Right atrium auricular region (tissue), 2 donors: ENCODE measurements at places on chromosomes 5 and 9.

DNA sequence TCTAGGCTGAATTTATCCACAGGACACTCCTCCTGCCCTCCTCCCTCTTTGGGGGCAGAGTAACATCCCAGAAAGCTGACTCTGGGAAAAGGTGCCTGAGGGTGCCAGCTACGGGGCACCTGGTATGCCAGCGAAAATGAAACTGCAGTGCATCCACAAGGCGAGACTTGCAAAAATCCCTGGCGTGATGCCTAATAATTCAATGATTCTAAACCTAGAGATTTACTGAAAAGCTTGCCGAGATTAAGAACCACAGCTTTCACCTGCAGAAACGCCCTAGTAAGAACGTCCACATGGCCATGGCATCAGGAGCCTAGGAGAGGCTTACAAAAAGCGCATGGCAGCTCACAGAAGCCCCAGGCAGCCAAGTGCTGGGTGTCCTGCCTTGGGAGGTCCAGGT, 20.9 kb downstream of the CCNJL start:
- DNase-seq = no peak
- H3K4me1 ChIP-seq = no peaks in the 10 kb centered on the region
- H3K4me3 ChIP-seq = no peak overlapping the region
- no peak overlapping the region for H3K27ac ChIP-seq
- H3K36me3 ChIP-seq = no peaks in the 10 kb centered on the region
- H3K27me3 ChIP-seq = no peaks in the 10 kb centered on the region

DNA sequence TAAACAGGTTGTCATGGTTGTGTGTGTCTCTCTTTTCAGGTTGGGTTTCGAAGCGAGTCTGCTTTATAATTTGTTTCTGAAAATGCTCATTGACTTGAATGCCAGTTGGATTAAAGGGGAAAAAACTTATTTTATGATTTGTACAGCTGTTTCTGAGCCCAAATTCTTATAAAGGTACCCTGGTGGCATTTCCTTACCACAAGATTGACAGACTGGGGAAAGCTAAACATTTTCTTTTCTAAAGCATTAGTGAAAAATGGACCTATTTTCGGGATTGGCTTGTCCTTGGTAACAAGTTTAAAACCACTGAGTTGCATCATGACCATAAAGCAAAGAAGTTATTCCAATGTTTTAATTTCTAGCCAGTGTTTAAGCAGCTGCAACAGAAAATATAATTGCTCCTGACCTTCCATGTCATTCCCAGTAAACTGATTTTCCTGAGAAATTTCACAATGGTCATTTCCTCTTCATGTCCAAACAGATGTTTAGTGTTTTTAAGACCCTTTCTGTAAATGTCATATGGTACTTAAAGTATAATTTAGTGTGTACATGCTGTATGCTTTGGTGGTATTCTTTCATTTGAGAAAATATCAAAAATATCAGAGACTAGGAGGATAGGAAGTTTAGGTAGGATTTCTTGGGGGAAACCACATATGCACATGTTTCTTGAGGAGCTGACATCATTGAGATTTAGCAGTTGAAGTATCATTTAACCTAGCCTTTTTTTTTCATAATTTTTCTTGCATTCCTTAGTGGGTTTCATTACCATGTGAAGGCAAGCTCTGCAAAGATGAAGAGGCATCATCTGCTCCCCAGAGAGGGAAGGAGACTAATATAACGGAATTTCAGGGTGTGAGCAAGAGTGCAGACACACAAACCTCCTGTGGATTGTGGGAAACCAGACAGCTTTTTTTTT, 667.1 kb upstream of the RGMB start:
- DNase-seq = no peak
- no peaks in the 10 kb centered on the region for H3K4me1 ChIP-seq

- H3K4me3 ChIP-seq = peak overlapping the region; percentile 73
- no peaks in the 10 kb centered on the region for H3K27me3 ChIP-seq
- peaks cover 26% of the 10 kb centered on the region for H3K4me1 ChIP-seq
- peak overlapping the region; percentile 85 for H3K27ac ChIP-seq
- DNase-seq = no peak
- H3K36me3 ChIP-seq = no peaks in the 10 kb centered on the region
Observed at GRCh38 chr5:88269222-88269771, 652 bp upstream of the TMEM161B start.

DNA sequence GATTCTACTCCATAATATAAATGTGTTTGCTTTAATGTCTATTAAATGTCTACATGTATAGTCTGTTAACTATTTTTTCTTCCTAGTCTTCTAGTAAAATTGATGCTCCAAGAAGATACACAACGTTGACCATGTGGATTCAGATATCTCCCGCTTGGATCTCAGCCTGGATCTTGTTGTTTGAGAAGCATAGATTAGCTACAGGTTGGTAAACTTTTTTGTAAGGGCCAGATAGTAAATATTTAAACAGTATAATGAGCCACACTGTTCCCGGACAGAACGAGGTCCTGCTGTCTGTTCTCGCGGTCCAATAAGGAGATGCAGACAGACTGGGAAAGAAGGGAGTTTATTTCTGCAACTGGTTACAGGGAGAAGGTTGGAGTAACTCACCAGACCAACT, 86.2 kb upstream of the IL12B start:
- no peaks in the 10 kb centered on the region for H3K4me1 ChIP-seq
- H3K4me3 ChIP-seq = no peak overlapping the region
- H3K36me3 ChIP-seq = no peaks in the 10 kb centered on the region
- no peak for DNase-seq

- no peaks in the 10 kb centered on the region for H3K4me1 ChIP-seq
- H3K27ac ChIP-seq = no peak overlapping the region
- DNase-seq = no peak
- H3K36me3 ChIP-seq = no peaks in the 10 kb centered on the region
- H3K27me3 ChIP-seq = no peaks in the 10 kb centered on the region
Observed at GRCh38 chr9:9002826-9003583, 1203.4 kb upstream of the DMAC1 start.

- H3K4me3 ChIP-seq = peak overlapping the region; percentile 91
- H3K27ac ChIP-seq = peak overlapping the region; percentile 99
- no peak for DNase-seq
- no peaks in the 10 kb centered on the region for H3K36me3 ChIP-seq
Observed at GRCh38 chr9:93132287-93132927, 1.6 kb downstream of the NINJ1 start.

- no peaks in the 10 kb centered on the region for H3K4me1 ChIP-seq
- no peaks in the 10 kb centered on the region for H3K36me3 ChIP-seq
- peak; percentile 64 for DNase-seq
Observed at GRCh38 chr9:108272349-108272899, 583.4 kb downstream of the ACTL7B start.

- DNase-seq = no peak
- H3K36me3 ChIP-seq = no peaks in the 10 kb centered on the region
Observed at GRCh38 chr9:95570150-95570549, 53.4 kb upstream of the PTCH1 start.

- no peak overlapping the region for H3K27ac ChIP-seq
- no peaks in the 10 kb centered on the region for H3K36me3 ChIP-seq
- H3K4me3 ChIP-seq = no peak overlapping the region
- no peaks in the 10 kb centered on the region for H3K27me3 ChIP-seq
Observed at GRCh38 chr9:129341171-129341986, 163.3 kb upstream of the IER5L start.

- H3K27me3 ChIP-seq = no peaks in the 10 kb centered on the region
- H3K36me3 ChIP-seq = no peaks in the 10 kb centered on the region
- no peak for DNase-seq
- H3K4me1 ChIP-seq = peaks cover 11% of the 10 kb centered on the region
Observed at GRCh38 chr9:76637416-76637815, 126.8 kb upstream of the PCA3 start.

GRCh38 chr5:96348536-96348935, 84.5 kb downstream of the PCSK1 start:
- H3K27me3 ChIP-seq = no peaks in the 10 kb centered on the region
- no peak overlapping the region for H3K4me3 ChIP-seq
- H3K36me3 ChIP-seq = no peaks in the 10 kb centered on the region
- H3K4me1 ChIP-seq = no peaks in the 10 kb centered on the region

GRCh38 chr5:89275066-89275855, 392.3 kb upstream of the MEF2C start:
- H3K27me3 ChIP-seq = no peaks in the 10 kb centered on the region
- DNase-seq = no peak
- no peaks in the 10 kb centered on the region for H3K36me3 ChIP-seq
- H3K4me1 ChIP-seq = no peaks in the 10 kb centered on the region

DNA sequence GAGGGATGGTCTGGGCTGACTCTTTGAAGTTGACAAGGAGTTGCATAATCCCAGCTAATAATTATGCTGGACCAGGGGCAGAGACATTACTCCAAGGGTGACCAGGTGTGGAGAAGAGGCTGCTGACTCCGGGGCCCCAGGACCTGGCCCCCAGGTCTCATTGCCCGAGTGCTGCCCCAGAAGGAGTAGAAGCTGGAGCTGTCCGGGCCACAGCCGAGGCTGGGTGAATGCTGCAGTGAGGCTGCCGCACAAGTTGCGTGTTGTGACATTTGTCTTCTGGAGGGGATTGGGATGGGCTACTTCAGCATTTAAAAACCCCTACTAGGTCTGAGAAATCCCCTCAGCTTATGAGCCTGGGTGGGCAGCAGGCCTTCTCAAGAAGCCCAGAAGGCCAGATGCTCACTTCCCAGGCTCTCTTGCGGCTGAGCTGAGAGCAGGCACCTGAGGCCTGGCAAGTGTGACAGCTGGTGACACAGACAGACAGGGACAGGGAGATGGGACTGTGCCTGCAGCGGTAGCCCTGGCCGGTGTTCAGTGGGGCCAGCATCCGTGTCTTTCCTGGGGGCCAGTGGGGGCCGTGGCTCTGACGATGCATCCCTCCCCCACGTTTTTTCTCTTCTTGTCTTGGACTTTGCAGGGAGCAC, 122.8 kb downstream of the KCNIP1 start:
- H3K4me3 ChIP-seq = no peak overlapping the region
- H3K4me1 ChIP-seq = peaks cover 4% of the 10 kb centered on the region
- no peak for DNase-seq
- no peaks in the 10 kb centered on the region for H3K27me3 ChIP-seq
- H3K27ac ChIP-seq = no peak overlapping the region

DNA sequence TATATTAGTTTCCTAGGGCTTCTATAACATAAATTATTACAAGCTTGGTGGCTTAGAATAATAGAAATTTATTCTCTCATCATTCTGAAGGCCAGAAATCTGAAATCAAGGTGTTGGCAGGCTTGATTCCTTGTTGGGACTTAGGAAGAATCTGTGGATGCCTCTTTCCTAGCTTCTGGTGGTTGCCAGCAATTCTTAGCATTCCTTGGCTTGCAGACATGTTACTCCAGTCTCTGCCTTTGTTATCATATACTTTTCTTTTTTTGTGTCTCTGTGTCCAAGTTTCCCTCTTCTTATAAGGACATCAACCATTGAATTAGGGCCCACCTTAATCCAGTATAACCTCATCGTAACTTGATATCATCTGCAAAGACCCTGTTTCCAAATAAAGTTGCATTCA, 31.4 kb downstream of the CTNNA1 start:
- H3K4me1 ChIP-seq = no peaks in the 10 kb centered on the region
- peaks cover 19% of the 10 kb centered on the region for H3K36me3 ChIP-seq
- H3K27ac ChIP-seq = no peak overlapping the region
- H3K27me3 ChIP-seq = no peaks in the 10 kb centered on the region

DNA sequence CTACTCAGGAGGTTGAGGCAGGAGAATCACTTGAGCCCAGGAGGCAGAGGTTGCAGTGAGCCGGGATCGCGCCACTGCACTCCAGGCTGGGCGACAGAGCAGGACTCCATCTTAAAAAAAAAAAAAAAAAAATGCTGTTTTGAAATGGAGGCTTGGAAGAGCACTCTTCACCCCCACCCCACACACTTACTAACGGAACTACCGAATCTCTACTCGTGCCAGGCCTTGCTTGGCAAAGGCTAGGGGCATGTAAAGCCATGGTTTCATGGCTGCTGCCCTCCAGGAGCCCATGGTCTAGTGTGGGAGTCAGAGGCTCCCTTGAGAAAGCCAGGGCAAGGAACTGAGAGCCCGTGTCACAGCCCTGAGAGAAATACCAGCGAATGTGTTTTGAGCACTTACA, 21.3 kb downstream of the PCDHGC5 start:
- no peaks in the 10 kb centered on the region for H3K27me3 ChIP-seq
- peaks cover 29% of the 10 kb centered on the region for H3K36me3 ChIP-seq
- H3K4me3 ChIP-seq = no peak overlapping the region
- DNase-seq = no peak
- peak overlapping the region; percentile 87 for H3K27ac ChIP-seq
- peaks cover 73% of the 10 kb centered on the region for H3K4me1 ChIP-seq

- H3K4me3 ChIP-seq = no peak overlapping the region
- no peaks in the 10 kb centered on the region for H3K27me3 ChIP-seq
- H3K4me1 ChIP-seq = no peaks in the 10 kb centered on the region
Observed at GRCh38 chr5:19285286-19285685, 702.7 kb downstream of the CDH18 start.

DNA sequence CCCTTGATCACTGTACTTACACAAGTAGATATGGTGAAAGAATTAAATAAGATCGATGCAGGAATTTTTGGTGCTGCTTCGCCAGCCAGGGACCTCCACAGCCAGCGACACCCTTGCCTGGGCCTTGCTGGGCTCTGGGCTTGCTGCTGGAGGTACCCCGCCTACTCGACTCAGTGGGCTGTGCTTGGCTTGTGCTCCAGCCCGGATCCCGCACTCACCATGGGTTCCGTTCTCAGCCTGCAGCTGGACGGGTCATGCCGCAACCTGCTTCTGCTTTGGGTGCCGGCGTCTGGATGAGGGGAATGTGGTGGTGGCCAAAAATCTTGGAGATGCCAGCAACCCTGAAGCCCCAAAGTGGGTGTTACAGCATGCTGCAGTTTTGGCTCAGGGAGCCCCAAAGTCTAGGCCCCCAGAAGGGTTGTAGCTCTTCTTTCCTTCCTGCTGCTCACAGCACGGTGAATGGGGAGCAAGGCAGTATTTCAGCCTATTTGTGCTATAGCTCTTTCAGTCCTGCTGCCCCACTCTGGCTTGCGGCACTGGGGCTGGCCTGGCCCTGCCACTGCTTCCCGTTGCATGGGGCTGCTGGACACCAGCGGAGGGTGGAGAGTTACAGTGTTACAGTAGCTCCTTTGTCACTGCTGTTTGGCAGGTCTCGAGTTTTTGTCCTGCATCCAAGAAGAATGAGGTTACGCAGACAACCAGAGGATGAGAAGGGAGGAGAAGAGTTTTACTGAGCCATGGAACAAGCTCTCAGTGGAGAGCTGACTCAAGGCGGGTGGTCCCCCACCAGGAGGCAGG, 48.0 kb downstream of the TARS1 start:
- no peaks in the 10 kb centered on the region for H3K27me3 ChIP-seq
- H3K4me1 ChIP-seq = no peaks in the 10 kb centered on the region
- H3K27ac ChIP-seq = no peak overlapping the region
- no peak overlapping the region for H3K4me3 ChIP-seq
- DNase-seq = no peak
- H3K36me3 ChIP-seq = no peaks in the 10 kb centered on the region
